LoVo (cell line): ENCODE measurements at places on chromosomes 11 and 22.

DNA sequence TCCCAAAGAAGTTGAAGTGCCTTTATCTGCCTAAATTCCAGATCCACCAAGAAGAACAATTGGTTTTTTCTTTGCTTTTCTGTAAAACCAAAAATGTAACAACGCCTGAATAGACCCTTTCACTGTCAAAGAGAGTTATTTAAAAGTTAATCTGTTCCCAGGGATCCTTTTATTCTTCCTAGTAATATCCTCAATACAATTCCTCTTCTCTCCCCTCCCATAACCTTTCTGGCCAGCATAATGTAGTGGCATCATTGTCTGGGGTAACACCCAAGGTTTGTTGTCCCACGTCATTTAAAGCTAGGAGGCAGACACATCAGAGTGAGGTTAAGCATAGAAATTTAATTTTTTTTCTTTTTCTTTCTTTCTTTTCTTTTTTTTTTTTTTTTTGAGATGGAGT is 39.9 kb downstream of the MS4A2 start:
- DNase-seq = no peak

DNA sequence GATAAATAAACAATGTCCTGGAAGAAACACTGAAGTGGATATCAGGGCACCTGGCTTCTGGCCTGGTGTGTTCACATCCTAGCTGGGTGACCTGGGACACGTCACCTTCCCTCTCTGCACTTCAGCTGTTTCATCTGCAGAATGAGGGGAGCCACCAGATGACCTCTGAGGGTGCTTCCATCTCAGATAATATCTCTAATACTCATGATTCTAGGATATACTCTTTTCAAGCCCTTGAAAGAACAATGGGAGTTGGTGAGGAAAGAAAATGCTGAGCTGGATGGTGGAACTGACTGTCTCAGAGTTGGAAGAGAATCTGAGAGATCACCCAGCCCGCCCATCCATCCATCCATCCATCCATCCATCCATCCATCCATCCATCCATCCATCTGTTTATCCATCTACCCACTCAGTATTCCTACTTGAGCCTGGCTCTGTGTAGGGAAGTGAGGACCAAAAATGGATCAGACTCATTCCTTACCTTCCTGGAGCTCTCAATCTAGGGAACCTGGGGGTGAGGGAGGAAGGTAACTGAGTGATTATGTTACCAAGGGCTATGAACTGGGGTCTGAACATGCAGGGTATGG is 28.2 kb upstream of the LIPT2 start:
- no peak for DNase-seq

- DNase-seq = no peak
Measured at GRCh38 chr11:61800331-61801281, 7.9 kb downstream of the FEN1 start.

- no peak for DNase-seq
Measured at GRCh38 chr11:95078526-95078925, 11.1 kb upstream of the ENDOD1 start.

DNA sequence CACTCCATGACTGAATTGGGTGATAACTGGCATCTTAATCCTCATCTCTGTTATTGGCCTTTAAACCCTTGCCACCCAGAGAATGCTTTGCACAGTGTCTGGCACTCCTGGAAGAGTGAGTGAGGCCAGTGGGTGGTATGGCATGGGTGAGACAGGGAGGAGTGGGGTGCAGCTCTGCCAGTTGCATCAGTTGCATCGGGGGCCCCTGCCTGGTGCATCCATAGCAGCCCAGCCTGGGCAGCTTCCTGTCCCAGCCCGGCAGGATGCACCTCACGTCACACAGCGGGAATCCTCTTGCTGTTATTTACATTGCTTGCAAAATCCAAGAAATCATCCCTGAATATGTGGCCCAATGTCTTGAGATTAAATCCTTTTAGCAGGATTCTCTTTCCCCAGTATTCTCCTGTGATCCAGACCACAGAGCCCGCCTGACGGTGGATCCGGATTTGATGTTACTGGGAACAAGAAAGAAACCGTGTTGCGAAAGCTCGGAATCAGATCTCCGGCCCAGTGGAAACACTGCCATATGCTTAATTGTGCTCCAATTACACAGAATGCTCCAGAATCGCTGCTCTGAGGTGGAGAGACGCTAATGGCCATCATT is 37.6 kb upstream of the MN1 start:
- no peak for DNase-seq

DNA sequence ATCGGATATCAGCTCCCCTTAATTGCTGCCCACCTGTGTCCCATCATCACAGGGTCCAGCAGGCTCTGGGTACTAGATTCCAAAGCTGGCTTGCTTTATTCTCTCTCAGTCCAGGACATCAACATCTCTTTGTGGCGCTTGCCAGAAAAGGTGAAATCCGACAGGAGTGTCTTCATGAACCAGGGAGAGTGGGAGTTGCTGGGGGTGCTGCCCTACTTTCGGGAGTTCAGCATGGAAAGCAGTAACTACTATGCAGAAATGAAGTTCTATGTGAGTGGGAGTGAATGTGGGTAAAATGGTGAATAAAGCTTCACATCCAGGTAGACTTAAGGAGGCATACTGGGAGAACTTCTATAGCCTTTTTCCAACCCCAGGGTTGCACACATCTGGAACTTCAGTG is 11.0 kb downstream of the HTR3A start:
- no peak for DNase-seq

DNA sequence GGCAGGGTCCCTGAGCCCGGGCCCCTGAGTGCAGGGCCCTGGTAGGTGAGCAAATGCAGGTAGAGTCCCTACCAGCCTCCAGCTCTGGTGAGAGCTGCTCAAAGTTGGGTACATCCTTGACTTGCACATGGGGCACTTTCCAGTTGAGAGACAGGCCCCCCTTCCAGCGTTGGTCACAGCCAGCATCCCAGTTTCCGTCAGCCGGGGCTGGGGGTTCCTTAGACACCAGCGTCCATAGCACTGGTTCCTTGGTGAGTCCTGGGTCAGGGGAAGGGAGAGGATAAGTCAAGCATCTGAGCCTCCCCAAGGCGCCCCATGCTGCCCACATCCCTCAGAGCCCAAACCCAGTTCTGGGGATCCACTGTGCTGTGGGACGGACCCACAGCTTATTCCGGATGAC is 5.6 kb downstream of the PNPLA5 start:
- DNase-seq = no peak

DNA sequence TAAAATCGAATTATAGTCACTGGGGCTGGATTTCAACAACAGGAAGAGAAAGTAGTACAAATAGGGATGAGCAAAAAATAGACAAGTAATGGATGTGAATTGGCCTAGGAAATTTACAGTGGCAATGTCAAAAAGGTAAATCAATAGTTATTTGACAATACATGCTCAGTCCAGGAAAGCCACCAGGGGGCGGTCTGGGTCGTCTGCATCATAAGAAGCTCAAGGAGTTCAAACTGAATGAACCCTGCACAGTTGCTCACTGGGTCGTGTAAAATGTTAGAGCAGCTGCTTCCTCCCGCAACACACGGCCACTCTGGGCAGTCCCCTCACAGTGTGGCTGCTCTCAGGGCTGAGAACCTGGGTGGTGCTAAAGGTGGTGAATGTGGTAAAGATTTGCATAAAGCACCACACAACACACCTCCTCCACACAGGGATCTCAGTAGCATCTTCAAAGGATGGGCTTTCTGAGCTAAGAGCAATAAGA is 85.9 kb downstream of the ZNF280B start:
- peak; percentile 56 for DNase-seq

DNA sequence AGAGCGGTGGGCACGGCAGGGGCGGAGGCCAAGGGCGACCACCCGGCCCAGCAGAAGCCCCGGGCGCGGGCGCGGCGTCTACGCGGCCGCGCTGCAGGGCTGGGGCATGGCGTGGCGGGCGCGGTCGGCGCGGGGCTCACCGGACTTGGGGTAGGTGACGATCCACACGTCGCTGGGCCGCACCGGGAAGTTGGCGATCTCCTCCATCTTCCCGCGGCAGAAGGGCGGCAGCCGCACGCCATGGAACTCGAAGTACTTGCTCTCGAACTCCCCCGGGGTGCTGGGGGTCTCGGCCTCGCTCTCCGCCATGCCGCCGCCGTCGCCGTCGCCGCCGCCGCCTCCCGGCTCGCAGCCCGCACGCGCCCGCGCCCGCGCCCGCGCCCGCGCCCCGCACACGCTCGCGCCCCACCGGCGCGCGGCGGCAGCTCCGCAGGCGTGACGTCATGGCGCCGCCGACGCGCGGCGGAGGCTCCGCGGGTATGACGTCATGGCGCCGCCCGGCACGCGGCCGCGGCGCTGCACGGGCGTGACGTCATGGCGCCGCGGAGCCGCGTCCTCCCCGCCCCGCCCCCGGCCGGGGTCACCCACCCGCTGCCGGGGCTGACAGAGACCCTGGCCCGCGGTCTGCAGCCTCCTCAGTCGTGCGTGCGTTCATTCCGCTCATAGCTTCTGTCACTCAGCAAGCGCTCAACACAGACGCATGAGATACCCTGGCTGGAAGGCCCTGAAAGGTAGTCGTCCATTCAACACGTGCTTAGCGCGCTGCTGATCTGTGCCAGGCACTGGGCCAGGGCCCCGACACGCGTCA is at the start of gene SULT4A1:
SULT4A1 (minus strand) TSS at position 440 of the 808 bp plus-strand sequence; CDS start at position 309, 131 bp downstream.
- DNase-seq = no peak

GRCh38 chr11:74141241-74141695 is 29.5 kb downstream of the C2CD3 start:
- peak; percentile 59 for DNase-seq

- DNase-seq = no peak
Measured at GRCh38 chr11:132904607-132905006, 627.7 kb downstream of the OPCML start.

DNA sequence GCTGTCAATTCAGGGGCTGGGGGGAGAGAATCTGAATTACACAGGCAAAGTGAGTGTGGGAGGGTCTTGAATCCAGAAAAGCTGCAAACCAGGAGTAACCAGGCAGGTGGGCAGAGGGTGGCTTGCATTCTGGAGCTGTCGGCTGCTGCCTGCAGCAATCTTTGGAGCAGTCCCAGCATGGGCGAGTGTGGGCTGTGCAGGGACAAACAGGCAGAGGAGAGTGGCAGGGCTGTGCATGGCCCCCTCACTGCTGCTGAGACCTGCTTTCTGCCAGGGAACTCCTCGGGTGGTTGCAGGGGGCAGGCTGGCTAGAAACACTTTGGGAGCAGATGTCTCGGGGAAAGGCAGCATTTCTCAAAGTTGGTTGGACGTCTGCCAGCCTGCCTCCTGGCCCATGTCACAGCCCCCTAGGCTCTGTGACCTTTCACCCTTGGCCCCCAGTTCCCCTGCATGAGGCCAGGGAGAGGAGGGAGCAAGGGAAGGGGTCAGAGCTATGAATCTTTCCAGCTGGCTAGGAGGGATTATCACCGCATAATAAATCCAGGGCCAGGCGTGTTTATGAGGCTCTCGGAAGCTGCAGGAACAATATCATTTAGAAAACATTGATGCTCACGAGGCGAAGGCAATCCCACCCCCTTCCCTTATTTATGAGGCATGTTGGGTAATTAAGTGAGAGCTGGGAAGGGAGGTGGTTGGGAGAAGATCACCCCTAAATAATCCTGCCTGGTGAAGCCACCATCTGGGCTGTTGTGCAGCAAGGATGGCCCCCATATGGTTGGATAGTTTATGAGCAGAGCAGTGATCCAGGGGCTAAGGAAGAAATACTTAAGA is 212.3 kb upstream of the NCAM1 start:
- DNase-seq = no peak

DNA sequence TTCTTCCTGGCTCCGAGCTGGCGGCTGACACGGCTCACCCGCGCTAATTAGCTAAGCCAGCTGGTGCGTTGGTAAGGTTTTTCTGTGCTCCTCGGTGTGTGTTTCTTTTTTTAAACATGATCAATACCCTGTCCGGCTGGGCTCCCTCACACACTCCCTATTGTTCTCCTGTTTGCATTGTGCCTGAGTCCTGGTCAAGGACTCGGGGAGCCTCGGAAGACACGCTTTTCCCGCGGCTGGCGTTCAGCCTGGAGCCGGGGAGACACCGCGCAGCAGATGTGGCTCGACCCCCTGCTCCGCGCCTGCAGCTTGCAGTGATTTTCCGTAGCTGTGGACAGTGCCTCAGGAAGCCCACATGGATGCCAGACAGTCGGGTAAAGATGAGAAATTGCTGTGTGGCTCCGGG is 454.9 kb upstream of the CADM1 start:
- DNase-seq = no peak

DNA sequence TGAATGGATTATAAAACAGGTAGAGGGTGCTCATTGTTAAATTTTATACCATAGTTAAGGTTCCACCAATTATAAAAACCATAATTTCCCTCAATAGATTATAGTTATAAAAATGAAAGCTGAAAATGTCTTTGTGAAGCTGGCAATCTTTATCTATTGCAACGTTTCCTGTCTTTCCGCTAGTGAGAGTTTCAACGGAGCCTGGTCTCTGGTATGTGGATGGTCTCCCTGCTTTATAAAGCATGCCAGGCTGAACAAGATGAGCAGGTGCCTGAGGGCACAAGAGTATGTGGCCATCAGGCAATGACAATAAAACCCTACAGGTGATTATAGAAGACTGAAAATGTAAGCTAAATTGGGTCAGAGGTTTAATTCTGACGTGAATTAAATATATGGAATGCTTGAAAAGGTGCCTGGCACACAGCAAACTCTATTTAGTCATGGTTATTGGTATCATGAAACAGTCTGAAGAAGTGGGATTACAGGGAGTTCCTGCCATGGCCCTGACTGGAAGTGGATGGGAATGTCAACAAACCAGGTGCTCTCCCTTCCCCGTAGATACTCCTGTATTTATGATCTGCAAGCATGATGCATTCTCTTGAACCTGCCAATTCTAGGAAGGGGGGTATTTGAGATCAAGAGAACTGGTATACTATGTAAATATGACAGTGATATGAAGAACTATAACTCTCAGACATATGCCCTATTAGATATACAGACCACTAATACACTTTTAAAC is 115.7 kb downstream of the ENTHD1 start:
- no peak for DNase-seq

DNA sequence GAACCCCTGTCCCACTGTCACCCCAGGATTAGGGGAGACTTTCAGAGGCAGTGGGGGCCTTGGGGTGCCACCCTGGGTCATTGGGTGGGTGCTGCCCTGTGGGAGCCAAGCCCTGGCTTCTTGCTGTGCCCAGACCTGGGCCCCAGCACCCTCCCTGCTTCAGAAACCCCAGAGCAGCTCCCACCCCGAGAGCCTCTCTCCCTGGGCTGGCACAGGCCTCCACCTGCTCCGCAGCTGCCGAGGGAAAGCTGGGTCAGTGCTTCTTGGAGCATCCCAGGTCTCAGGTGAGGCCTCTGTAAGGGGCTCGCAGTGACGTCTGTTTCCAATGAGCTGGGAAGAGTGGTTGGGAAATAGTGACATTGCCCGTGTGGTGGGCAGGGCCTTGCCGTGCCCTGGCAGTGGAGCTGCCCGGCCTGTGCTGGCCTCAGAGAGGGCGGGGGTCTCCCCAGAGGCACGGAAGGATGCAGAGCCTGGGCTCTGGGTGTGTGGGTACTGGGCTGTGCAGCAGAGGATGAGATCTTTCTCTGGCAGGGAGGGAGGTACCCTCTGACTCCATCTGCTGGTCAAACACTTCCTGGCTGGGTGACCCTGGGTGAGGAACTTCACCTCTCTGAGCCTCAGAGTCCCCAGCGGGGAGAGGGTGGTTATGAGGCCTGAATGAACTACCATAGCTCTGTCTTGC is 23.0 kb downstream of the C22orf23 start:
- no peak for DNase-seq

- no peak for DNase-seq
Measured at GRCh38 chr11:111949519-111950426, 12.6 kb downstream of the DIXDC1 start.
